ENCODE measurements at places on chromosomes 4 and X.

- no peak for DNase-seq
Observed at GRCh38 chr4:165208221-165208652, 876 bp downstream of the KLHL2 start.

DNA sequence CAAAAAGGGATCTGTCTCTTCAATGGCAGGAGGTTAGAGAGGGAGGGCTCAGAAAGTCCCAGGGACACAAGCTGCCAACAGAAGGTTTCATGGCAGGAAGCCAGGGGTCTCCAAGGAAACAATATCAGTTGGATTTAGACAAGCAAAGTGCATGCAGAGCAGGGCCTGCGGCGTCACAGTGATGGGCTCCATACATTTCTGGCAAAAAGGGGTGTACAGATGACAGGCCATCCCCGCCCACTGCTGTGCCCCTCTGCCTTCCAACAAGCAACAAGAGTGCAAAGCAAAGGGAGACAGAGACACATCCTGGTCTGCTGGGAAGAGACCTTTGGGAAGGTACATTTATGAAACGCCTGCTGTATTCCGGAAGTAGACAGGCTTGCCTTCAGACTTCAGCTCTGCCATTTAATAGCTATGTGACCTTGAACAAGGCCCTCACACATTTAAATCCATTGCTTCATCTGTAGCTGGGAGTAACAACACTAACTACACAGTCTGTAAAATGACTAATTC lies 121.2 kb downstream of the AFAP1 start:
- DNase-seq, result no peak

GRCh38 chr4:86522349-86522748 lies 71.8 kb upstream of the PTPN13 start:
- DNase-seq, result no peak

- no peak for DNase-seq
Observed at GRCh38 chr4:186244835-186245234, 17.5 kb downstream of the KLKB1 start.
